ENCODE measurements at places on chromosomes 3 and 15.

DNA sequence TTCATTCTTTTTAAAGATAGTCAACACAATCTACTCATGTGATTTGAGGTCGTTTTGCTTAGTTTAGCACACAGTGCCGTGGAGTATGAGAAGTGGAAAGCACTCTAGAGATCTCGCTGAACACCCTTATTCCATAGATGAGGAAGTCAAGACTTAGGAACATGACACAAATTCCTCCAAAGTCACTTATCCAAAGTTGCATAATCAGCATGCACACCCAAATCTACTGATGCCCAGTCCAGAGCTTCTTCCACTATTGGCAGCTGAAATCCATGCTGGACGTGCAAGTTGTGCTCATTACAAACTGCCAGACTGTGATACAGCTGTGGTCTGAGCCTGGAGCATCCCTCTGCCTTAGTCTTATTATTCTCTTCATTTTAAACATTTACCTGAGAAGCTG lies 83.5 kb upstream of the ZNF280D start:
- DNase-seq, result no peak

- DNase-seq, result peak; percentile 36
Observed at GRCh38 chr3:184543843-184544512, 17.6 kb upstream of the EPHB3 start.

- peak; percentile 66 for DNase-seq
Observed at GRCh38 chr3:192851821-192852372, 65.8 kb downstream of the MB21D2 start.

- no peak for DNase-seq
Observed at GRCh38 chr15:65550681-65551098, 20.4 kb downstream of the HACD3 start.

- no peak for DNase-seq
Observed at GRCh38 chr15:67004142-67004541, 61.3 kb upstream of the SMAD3 start.

DNA sequence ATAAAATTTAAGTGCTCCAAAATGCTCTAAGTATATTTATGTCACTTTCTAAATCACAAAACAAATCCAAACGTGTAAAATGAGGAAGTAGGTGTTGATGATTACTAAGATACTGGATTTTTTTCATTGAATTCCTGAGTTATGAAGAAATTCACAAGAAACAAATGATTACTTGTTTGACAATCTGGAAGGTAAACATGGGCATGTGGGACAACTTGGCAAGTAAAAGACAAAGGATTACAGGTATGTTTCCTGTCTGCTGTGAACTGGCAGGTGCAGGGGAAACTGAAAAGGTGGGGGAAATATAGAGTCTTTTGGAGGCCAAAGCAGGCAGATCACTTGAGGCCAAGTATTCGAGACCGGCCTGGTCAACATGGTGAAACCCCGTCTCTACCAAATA lies 252.7 kb upstream of the AZI2 start:
- DNase-seq, result no peak

- DNase-seq, result no peak
Observed at GRCh38 chr3:195133013-195133412, 137.9 kb downstream of the XXYLT1 start.

GRCh38 chr3:107781253-107781652 lies 258.5 kb downstream of the BBX start:
- DNase-seq, result no peak

- DNase-seq, result no peak
Observed at GRCh38 chr3:51934991-51935885, 6.5 kb downstream of the RRP9 start.

DNA sequence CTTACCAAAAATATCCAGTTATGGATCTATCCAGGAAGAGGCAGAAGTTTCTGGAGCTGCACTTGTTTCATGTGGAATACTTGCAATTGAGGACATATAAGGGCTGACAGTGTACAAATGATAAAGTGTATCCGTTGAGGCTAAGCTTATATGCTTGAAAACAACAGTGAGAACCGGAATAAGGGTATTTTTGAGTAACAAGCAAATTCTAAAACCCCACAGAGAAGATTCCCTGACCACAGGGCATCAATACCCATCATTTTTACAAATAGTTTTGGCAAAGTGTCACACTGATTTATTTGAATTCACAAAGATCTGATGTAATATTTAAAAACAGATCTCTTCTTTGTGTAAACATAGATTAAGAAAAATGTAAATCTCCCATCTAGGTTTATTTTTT lies 208.4 kb downstream of the FMN1 start:
- DNase-seq, result no peak

DNA sequence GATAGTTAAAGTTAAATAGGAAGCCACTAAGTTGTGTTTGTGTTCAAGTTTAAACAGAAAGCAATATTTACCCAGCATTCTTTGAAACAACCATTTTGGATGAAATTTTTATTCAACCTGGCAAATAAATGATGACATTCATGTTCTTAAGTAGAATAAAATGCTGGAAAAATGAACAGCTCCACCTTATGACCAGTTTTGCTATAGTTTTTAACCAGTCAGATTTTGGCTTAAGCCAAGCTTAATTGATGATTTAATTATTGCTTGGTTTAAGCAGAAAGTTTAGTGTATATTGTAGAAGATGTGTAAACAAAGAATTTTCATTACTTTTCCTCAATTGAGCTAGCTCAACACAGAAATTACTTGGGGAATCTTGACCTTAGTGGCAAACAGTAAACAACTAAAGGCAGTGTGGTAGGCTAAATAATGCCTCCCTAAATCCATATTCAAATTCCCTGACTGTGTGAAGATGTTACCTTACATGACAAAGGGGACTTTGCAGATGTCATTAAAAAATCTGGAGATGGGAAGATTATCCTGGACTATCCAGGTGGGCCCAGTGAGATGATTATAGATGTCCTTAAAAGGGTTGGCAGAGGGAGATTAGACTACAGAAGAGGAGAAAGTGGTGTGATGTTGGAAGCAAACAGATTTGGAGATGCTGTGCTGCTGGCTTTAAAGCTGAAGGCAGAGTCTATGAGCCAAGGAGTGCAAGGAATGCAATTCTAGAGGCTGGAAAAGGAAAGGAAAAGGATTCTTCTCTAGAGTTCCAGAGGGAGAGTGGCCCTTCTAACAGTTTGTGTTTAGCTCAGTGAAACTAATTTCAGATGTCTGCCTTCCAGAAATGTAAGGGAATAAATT lies 448.6 kb upstream of the GOLIM4 start:
- no peak for DNase-seq

GRCh38 chr3:169998668-169999131 lies 32.1 kb downstream of the SEC62 start:
- no peak for DNase-seq

DNA sequence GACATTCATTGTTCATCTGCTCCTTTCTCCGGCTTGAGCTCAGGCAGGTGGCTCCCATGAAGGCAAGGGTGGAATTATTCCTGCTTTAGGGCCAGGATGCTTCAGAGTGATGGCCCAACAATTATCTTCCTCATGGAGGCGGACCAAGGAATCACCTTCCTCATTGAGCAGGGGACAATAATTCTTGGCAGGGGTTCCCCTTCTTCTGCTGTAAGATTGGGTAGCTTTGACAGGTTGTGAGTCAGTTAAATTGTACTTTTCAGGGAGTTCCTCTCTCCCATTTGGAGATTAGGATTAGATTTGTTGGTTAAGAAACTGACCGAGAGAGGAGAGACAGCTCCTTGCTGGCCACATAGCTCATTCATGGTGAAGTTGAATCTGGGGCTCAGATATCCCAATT lies 31.4 kb upstream of the CD47 start:
- no peak for DNase-seq

DNA sequence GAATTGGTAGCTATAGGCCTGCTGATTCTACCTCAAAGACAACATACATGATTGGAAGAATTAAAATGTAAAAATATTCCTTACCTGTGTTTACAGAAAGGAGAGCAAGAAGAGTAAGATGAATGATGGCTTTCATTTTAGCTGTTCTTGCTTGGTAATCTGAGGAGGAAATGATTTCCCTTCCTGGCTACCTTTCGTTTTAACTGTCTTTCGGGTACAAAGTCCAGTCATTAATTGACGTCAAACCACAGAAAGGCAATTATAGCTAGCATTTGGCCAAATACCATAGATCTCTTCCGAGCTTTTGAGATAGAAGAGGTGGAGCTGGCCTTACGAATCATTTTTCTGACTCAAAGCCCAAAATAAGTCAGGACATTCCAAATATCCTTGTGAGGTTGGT lies at the start of gene MUC13:
TSS of gene MUC13 (minus strand) at position 175 of the 400 bp plus-strand sequence. CDS start at position 136, 39 bp downstream.
- DNase-seq, result no peak

DNA sequence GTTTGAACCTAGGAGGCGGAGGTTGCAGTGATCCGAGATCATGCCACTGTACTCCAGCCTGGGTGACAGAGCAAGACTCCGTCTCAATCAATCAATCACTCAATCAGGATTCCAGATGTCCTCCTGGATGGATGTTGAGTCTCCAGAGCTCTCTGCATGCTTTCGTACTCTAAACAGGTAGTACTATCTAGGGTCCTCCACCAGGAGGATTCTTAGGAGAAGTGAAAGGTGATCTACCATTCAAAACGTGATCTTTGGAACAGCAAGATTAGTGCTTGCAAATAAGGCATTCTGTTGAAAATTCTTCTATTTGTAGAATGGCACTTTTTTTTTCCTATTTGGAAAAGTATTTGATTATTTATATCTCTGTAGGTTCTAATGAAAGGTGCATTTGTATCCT lies 34.3 kb downstream of the CNOT10 start:
- DNase-seq, result no peak

DNA sequence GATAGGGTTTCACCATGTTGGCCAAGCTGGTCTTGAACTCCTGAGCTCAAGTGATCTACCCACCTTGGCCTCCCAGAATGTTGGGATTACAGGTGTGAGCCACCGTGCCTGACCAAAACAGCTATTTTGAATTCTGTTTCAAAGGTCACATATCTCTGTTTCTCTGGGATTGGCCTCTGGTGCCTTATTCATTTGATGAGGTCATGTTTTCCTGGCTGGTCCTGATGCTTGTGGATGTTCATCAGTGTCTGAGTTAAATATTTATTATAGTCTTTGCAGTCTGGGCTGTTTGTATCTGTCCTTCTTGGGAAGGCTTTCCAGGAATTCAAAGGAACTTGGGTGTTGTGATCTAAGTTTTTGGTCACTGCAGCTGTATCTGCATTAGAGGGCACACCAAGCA lies 5.1 kb downstream of the PATL2 start:
- DNase-seq, result no peak

DNA sequence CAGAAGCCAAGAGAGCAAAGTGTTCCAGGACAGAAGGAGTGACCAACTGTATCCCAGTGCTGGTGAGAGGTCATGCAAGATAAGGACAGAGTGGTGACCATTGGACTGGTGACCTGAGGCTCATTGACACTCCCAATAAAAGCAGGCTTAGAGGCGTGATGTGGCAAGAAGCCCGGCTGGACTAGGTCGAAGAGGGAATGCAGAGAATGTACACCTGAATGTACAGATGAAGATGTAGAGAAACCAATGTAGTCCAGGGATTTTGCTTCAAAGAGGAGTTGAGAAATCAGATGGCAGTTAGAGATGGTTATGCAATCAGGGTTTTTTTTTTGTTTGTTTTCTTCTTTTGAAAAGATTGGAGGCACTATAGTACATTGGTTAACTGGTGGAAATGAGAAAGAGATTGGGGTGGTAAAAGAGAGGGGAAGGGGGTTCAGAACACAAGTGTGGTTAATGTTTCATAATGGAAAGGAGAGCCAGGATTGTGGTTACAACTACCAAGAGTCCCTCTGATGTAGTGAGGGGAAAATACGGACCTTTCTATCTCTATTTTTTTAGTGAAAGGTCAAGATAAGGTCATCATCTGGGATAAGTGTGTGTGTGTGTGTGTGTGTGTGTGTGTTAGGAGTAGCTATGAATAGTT lies 23.3 kb downstream of the ST3GAL6 start:
- no peak for DNase-seq

DNA sequence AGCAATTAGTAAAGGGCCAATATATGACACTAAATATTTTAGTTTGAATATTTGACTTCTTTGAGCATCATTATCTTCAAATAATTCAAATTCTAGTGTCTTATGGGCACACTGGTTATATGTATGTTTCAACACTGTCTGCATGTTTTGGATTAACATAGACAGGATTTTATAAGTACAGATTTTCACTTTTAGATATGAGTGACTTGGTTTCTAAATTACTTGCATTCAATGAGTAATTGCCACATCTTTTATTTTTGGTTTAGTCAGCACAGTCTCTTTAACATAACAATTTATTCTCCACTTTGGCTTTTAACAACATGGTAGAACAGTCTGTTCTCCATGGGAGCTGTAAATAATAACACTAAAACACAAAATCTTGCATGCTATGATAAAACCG lies 674.8 kb downstream of the TBL1XR1 start:
- no peak for DNase-seq

DNA sequence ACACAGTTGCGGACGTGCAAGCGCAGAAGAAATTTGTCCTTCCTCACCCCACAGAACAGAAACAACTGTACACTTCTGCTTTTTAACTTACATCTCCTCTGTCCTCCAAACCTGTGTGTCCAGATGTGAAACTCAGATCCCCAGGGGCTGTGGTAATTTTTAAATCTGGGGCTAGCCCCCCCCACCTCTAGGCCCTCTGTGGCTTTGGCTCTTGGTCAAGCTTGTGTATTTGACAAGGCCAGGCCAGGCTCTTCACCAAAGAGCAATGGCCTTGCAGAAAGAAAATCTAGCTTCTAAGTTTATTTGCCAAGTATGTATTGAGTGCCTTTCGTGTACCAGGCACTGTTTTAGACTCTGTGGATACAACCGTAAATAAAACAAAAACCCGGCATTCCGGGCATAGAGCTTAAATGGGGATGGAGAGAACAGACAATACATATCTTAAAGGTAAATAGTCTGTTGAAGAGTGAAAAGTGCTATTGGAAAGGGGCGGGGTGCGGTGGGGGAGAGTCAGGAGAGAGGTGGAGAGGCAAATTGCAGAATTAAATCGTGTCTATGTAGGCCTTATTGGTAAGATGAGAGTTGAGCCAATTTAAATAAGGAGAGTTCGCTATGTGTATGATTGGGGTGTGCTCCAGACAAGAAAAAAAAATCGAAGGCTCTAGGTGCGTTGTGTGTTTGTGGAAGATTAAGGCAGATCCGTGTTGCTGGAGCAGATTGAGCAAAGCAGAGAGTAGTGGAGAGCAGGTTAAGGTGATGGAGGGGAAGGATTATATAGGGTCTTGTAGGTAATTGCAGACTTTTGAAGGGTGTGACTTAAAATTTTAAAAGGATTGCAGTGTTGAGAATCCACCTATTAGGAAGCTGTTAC lies 781 bp upstream of the DPH6 start:
- no peak for DNase-seq

- DNase-seq, result no peak
Observed at GRCh38 chr3:121794264-121794983, 40.4 kb downstream of the IQCB1 start.
